ENCODE measurements at places on chromosomes 13 and 19.

DNA sequence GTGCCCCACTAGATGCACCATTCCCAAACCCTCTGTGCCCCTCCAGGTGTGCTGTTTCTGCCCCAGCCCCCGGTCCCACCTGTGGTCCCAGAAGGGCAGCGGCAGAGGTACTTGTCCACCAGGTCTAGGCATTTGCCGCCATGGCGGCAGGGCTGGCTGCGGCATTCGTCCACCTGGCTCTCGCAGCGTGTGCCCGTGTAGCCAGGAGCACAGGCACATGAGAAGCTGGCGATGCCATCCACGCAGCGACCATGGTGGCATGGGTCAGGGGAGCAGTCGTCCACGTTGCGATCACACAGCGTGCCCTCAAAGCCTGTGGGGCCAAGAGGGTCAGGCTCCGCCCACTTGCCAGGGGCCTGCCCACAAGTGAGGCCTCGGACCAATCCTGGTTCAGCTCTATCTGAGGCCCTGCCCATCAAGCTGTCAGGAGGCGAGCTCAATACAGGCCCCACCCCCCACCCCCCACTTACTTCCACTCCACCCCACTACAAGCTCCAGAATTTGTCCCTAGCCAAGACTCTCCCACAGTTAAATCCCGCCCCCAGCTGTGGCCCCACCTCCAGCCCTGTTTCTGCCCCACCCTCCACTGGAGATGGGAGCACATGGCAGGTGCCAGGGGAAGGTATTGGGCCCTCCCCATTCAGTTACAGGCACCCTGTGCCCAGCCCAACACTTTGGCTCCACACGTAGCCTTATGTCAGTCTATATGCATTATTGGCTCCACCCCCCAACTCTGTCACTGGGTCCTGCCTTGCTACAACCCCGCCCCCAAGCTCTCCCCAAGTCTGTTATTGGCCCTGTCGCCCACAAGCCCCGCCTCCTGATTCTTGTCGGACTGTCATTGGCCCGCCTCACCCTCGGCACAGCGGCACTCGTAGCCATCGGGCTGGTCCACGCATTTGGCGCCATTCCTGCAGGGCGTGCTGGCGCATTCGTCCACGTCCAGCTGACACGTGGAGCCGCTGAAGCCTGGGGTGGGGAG lies 13.5 kb downstream of the NOTCH3 start:
- DNase-seq: peak; percentile 34

GRCh38 chr19:812049-812746 lies 9.6 kb downstream of the PLPPR3 start:
- no peak for DNase-seq

DNA sequence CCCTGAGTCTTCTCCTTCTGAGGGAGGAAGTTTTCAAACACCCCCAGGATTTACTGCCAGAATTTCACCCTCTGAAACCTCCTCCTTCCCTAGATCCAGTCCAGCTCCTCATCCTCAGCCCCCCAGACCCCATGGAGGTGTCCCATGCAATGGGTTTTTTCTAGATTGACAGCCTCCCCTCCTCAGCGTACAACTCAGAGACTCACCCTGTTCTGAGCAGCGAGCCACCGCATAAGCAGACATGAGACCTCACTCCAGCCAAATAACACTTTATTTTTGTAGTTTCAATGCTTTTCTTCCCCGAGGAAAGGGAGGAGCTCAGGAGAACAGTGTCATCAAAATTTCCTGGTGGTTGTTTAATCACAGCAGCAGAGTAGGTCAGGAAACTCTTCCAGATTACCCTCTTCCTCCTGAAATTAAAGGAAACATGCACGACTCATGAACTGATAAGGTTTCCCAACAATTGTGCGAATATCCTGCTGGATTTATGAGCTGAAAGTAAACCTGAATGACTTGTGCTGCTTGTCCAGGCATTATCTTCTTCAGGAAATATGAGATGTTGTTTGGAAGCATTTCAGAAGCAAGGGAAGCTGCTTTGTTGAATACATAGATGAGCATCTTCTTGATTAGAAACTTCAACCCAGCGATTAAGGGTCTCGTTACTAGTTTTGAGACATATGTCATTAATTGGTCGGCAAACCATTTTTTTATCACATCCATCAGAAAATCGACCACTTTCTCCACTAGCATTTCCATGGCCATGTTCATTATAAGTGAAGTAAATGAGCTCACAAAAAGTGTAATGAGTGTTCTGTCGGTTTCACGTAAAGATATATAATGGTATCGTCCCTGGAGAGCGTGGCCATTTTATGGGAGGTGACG lies 36.2 kb downstream of the ERICH4 start:
- no peak for DNase-seq

- DNase-seq: no peak
These were observed 6.8 kb downstream of the SHANK1 start for GRCh38 chr19:50712833-50713232.

GRCh38 chr19:3392480-3392879 lies 26.1 kb downstream of the NFIC start:
- DNase-seq: peak; percentile 79

GRCh38 chr13:108342369-108343289 lies 73.1 kb downstream of the TNFSF13B start:
- DNase-seq: no peak

- DNase-seq: no peak
These were observed 88.3 kb downstream of the PDS5B start for GRCh38 chr13:32674503-32674902.

- DNase-seq: no peak
These were observed 191.5 kb downstream of the TEX29 start for GRCh38 chr13:111511805-111512504.

Measured in right hindlimb (tissue), 1 donor.